ENCODE measurements at places on chromosomes 1 and 21.

DNA sequence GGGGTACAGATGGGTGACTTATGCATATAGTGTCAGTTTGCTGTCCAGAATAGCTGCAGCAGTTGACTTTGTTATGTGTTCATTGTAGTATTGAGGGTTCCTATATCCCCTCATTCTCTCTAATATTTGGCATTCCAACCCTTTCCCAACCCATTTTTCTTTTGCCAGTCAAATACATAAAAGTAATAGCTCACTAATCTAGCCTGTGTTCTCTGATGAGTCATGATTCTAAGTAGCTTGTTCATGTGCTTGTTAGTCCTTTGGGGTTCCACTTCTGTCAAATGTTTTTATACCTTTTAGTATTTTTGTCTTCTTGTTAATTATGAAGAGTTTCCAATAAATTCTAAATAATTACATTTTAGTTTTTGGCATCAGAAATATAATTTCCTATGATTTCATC, 99.2 kb upstream of the MROH9 start:
- no peak for DNase-seq

- no peak for DNase-seq
Measured at GRCh38 chr1:231272880-231273279, 31.9 kb downstream of the GNPAT start.

- no peak for DNase-seq
Measured at GRCh38 chr1:181541947-181542346, 58.6 kb downstream of the CACNA1E start.

- no peak for DNase-seq
Measured at GRCh38 chr1:51058858-51059257, 43.2 kb upstream of the C1orf185 start.

DNA sequence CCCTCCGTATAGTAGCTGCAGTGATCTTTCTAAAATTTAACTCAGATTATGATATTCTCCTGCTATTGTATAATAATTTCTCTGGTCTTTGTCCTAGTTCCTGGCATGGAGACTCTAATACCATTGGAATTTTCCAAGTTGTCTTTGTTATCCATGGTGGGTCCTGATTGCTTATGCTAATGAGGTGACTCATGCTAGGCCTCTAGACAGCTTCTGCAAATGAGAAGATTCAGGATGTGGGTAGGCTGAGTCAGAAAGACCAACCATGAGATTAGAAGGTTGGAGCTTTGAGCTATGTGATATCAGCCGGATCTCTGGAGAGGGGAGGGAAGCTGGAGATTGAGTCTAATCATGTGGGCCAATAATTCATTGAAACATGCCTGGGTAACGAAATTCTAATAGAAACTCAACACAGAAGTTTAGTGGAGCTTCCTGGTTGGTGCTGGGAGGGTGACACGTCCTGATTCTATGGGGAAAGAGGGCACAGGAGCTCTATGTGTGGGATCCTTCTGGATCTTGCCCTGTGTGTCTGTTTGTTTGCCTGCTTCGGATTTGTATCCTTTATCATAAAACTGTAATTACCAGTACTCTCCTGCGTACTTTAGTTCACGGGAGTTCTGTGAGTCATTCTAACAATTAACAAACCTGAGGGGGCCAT, 73.2 kb upstream of the CNIH3 start:
- DNase-seq: no peak

DNA sequence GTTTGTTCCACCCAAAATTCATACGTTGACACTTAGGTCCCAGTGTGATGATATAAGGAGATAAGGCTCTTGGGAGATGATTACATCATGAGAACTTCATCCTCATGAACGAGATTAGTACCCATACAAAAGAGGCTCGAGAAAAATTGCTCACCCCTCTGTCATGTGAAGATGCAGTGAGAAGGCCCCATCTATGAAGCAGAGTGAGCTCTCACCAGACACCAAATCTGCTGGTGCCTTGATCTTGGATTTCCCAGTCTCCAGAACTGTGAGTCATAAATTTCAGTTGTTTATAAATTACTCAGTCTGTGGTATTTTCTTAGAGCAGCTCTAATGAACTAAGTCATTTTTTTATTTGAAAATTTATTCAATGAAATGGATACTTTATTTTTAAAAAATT, 42.6 kb upstream of the USP25 start:
- DNase-seq: no peak

DNA sequence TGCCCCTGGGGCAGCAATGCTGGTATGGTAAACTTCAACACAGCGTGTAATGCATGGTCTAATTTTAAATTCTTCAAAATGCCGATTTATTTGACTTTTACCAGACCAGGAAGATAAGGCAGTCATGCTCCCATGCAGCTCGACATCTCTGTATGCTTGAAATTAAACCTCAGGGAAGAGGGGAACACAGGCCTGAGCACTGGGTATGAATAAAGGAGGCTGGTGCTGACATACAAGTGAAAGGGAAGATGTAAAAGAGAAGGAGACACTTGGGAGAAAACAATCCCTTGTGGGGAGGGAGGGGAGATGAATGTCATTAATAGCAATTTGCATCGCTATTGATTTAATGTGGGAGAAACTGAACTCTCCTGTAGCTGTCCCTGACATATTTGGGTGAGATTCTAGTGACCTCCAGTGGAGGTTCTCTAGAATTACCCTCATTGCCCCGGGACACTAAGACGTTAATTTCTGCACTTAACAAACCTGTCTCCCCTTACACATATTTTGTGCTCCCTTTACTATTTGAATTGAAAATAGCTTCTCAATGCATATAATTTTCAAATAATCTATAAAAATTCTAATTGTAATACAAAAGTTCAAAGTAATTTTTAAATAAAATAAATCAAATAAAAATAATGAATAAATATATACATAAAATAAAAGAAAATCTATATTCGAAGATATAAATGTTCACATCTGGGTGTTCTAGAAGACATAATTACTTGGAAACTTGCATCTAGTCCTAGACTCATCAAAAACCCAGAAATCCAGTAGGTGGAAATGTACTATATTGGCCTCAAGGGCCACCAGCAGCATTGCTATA, 283.1 kb downstream of the LMX1A start:
- DNase-seq: no peak
